Midbrain (tissue), 1 donor: ENCODE measurements at places on chromosomes 6 and 20.

- DNase-seq = peak; percentile 89
These were observed 7.6 kb upstream of the RNF114 start for GRCh38 chr20:49928411-49929141.

GRCh38 chr6:74631564-74631963, 574.3 kb downstream of the COL12A1 start:
- DNase-seq = no peak

- DNase-seq = no peak
These were observed 1.2 kb downstream of the FOXO3 start for GRCh38 chr6:108561742-108562502.

GRCh38 chr6:147755999-147756398, 247.5 kb downstream of the SAMD5 start:
- no peak for DNase-seq
